Uterine smooth muscle cell (primary cell): ENCODE measurements at places on chromosomes 11 and 22. TPM values are rescaled to one million over a fixed set of nuclear protein-coding genes. Genes with fewer than 3 reads are reported as not detected.

RASGRP2 gene
- total RNA-seq: 0.33 and 1.2 TPM in 2 replicates

TTC36 gene
- 0.22 and 0.87 TPM in 2 replicates for total RNA-seq

CXCR5 gene
- total RNA-seq: not detected in 2 replicates

GPHA2 gene
- not detected in 2 replicates for total RNA-seq

APOC3 gene
- total RNA-seq: not detected in 2 replicates

ALX4 gene
- total RNA-seq: under 0.01 TPM in 1 of 2 replicates, not detected in the other

AGBL2 gene
- 0.66 and 1.00 TPM in 2 replicates for total RNA-seq

GRK2 gene
- total RNA-seq: 34.7 and 37.3 TPM in 2 replicates

CCDC15 gene
- 2.4 and 6.4 TPM in 2 replicates for total RNA-seq

STK33 gene
- 2.9 and 4.7 TPM in 2 replicates for total RNA-seq

OR51E2 gene
- total RNA-seq: under 0.01 and 0.11 TPM in 2 replicates

GPR83 gene
- total RNA-seq: under 0.01 TPM in 1 of 2 replicates, not detected in the other

MAPK8IP2 gene
- total RNA-seq: 0.33 and 0.37 TPM in 2 replicates

NLRP14 gene
- total RNA-seq: 0.50 and 0.66 TPM in 2 replicates

INSC gene
- 0.12 and 0.77 TPM in 2 replicates for total RNA-seq

DDI1 gene
- not detected in 2 replicates for total RNA-seq
